ENCODE measurements at places on chromosomes 6 and 20.

GRCh38 chr6:136763255-136763654, 29.0 kb downstream of the MAP3K5 start:
- no peaks in the 10 kb centered on the region for H3K36me3 ChIP-seq
- no peak overlapping the region for H3K27ac ChIP-seq
- H3K27me3 ChIP-seq, result peaks cover 7% of the 10 kb centered on the region
- peaks cover 18% of the 10 kb centered on the region for H3K4me1 ChIP-seq

DNA sequence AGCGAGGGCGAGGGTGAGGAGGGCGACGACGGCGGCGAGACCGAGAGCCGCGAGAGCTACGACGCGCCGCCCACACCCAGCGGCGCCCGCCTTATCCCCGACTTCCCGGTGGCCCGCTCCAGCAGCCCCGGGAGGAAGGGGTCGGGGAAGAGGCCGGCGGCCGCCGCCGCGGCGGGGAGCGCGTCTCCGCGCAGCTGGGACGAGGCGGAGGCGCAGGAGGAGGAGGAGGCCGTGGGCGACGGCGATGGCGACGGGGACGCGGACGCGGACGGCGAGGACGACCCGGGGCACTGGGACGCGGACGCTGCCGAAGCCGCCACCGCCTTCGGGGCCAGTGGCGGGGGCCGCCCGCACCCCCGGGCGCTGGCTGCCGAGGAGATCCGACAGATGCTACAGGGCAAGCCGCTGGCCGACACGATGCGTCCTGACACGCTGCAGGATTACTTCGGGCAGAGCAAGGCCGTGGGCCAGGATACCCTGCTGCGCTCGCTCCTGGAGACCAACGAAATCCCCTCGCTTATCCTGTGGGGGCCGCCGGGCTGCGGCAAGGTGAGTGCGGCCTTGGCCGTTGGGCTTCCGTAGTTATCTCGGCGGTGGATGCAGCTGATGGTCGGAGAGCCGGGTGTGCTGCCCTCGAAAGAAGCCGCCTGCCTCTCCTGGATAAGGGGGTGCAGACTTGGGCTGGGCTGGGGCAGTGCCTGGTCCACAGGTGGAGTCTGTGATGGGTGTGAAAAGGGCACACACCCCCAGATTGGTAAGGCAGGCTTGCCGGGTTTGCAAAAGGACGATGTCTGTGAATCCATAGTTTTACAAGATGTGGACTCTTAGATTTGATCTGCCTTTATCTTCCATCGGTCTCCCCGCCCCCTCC, 938 bp downstream of the WRNIP1 start:
- H3K4me3 ChIP-seq, result peak overlapping the region; percentile 82
- peak overlapping the region; percentile 61 for H3K27ac ChIP-seq

- H3K27me3 ChIP-seq, result peaks cover 18% of the 10 kb centered on the region
- no peak for DNase-seq
- peak overlapping the region; percentile 86 for H3K27ac ChIP-seq
- peaks cover 87% of the 10 kb centered on the region for H3K4me1 ChIP-seq
- H3K4me3 ChIP-seq, result peak overlapping the region; percentile 99
These were observed 712 bp downstream of the RXRB start for GRCh38 chr6:33199687-33200218.

DNA sequence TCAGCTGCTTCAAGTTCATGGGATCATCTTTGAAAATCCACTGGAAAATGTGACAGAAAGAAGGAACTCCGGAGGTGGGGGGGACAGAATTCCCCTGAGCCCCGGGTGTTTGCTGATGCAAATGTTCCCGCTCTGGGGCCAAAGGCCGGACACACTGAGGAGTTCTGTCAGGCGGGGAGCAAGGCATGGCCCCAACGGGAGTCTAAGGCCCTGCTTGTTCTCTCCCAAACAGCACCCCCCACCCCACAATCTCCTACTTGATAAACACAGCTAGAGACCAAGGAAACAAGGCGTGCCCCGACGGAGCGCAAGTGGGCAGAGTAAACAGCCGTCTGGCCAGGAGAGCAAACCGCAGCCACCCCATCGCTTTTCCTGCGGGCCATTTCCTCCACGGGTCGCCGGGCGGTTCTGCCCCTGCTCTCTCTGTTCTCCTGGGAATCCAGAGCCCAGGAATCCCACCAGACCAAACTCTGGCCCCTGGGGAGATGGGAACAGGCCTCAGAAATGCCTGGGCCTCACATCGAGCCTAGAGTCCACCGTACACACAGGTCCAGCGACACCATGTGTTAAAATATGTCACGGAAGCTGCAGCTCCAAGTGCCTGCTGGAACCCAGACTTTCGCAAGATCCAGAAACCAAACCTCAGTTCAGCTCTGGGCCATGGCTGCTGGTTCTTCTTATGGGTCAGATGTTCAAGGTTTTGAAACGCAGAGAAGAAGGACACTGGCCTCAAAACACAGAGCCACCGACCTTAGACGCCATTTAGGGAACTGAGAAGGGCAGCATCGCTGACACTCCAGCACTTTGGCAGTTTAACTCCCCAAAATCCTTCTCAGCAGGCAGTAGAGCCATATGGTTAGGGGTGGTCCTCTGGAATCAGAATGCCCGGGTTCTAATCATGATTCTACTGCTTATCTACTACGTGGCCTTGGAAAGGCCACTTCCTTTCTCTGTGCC, 104.2 kb downstream of the PREX1 start:
- no peak overlapping the region for H3K27ac ChIP-seq
- peaks cover 6% of the 10 kb centered on the region for H3K27me3 ChIP-seq
- peaks cover 15% of the 10 kb centered on the region for H3K36me3 ChIP-seq
- DNase-seq, result peak; percentile 28
- peaks cover 52% of the 10 kb centered on the region for H3K4me1 ChIP-seq

GRCh38 chr20:59352541-59352940, 52.1 kb downstream of the EDN3 start:
- peaks cover 32% of the 10 kb centered on the region for H3K27me3 ChIP-seq
- peaks cover 41% of the 10 kb centered on the region for H3K4me1 ChIP-seq
- DNase-seq, result no peak
- peak overlapping the region; percentile 16 for H3K4me3 ChIP-seq

GRCh38 chr6:167789358-167789757, 37.4 kb upstream of the AFDN start:
- H3K27ac ChIP-seq, result no peak overlapping the region
- no peak overlapping the region for H3K4me3 ChIP-seq
- H3K36me3 ChIP-seq, result no peaks in the 10 kb centered on the region
- DNase-seq, result no peak
- H3K27me3 ChIP-seq, result peaks cover 13% of the 10 kb centered on the region
- H3K4me1 ChIP-seq, result peaks cover 21% of the 10 kb centered on the region

GRCh38 chr6:17469006-17469832, 75.8 kb downstream of the CAP2 start:
- peaks cover 25% of the 10 kb centered on the region for H3K4me1 ChIP-seq
- no peak for DNase-seq
- no peak overlapping the region for H3K4me3 ChIP-seq
- H3K27me3 ChIP-seq, result peaks cover 2% of the 10 kb centered on the region

- H3K27ac ChIP-seq, result no peak overlapping the region
- H3K4me3 ChIP-seq, result no peak overlapping the region
- H3K4me1 ChIP-seq, result no peaks in the 10 kb centered on the region
- no peaks in the 10 kb centered on the region for H3K36me3 ChIP-seq
- no peaks in the 10 kb centered on the region for H3K27me3 ChIP-seq
These were observed 473.1 kb downstream of the KIF16B start for GRCh38 chr20:16100111-16100510.

GRCh38 chr20:1298888-1299511, 29.9 kb downstream of the SDCBP2 start:
- no peak for DNase-seq
- H3K36me3 ChIP-seq, result no peaks in the 10 kb centered on the region
- peaks cover 15% of the 10 kb centered on the region for H3K27me3 ChIP-seq
- H3K4me3 ChIP-seq, result no peak overlapping the region
- H3K27ac ChIP-seq, result peak overlapping the region; percentile 79

DNA sequence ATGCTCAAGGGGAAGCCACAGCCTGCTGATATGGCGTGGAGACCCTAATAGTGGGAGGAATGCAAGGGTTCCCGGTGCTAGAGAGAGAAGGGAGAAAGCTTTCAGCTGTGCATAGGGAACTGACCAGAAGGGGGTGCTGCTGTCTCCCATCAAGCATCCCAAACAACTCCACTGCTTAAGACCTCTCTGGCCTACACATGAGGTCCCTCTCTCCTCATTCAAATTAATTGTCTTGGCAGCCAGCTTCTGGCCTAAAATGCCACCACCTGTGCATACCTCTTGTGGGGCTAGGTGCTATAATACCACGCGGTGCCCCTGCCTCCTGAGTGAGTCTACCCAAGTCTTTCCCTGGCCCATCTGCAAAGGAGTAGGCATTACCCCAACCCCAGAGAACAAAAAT, 14.5 kb downstream of the ADISSP start:
- H3K4me1 ChIP-seq, result peaks cover 4% of the 10 kb centered on the region
- H3K36me3 ChIP-seq, result peaks cover 18% of the 10 kb centered on the region
- peaks cover 42% of the 10 kb centered on the region for H3K27me3 ChIP-seq
- H3K4me3 ChIP-seq, result no peak overlapping the region

- H3K4me3 ChIP-seq, result no peak overlapping the region
- no peak for DNase-seq
- H3K4me1 ChIP-seq, result no peaks in the 10 kb centered on the region
These were observed 124.4 kb downstream of the CDK19 start for GRCh38 chr6:110690916-110691315.

GRCh38 chr20:50029697-50030461, 47.1 kb downstream of the SNAI1 start:
- no peak for DNase-seq
- no peaks in the 10 kb centered on the region for H3K27me3 ChIP-seq

GRCh38 chr6:125050663-125051318, 88.6 kb downstream of the RNF217 start:
- DNase-seq, result peak; percentile 2
- peaks cover 14% of the 10 kb centered on the region for H3K36me3 ChIP-seq
- no peaks in the 10 kb centered on the region for H3K27me3 ChIP-seq
- peak overlapping the region; percentile 65 for H3K4me3 ChIP-seq
- H3K4me1 ChIP-seq, result peaks cover 70% of the 10 kb centered on the region

- H3K27me3 ChIP-seq, result no peaks in the 10 kb centered on the region
- H3K27ac ChIP-seq, result peak overlapping the region; percentile 37
- H3K36me3 ChIP-seq, result peaks cover 30% of the 10 kb centered on the region
- peaks cover 43% of the 10 kb centered on the region for H3K4me1 ChIP-seq
- no peak overlapping the region for H3K4me3 ChIP-seq
- DNase-seq, result no peak
These were observed 189.3 kb downstream of the TSHZ2 start for GRCh38 chr20:53161473-53161872.

DNA sequence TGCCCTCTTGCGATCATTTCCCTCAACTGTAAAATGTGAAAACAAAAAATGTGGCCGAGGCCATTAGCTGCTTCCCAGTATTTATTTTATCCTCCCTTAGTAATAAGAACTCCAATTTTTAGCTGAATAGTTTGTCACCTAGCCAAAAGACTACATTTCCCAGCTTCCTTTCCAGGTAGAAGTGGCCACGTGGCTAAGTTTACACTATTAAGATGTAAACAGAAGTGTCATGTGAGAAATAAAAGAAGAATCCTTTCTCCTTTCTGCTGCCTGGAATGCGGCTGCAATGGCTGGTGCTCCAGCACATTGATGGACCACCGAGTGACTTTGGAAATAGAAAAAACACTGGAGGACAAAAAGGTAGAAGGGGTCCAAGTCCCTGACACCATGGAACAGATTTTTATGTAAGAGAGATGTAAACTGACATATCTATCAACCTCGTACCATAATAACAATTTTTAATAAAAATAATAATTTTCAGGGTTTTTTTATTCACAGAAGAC, 268.8 kb downstream of the PKHD1 start:
- peaks cover 28% of the 10 kb centered on the region for H3K4me1 ChIP-seq
- no peaks in the 10 kb centered on the region for H3K36me3 ChIP-seq
- H3K27me3 ChIP-seq, result peaks cover 4% of the 10 kb centered on the region
- no peak for DNase-seq
- H3K4me3 ChIP-seq, result no peak overlapping the region
- no peak overlapping the region for H3K27ac ChIP-seq

DNA sequence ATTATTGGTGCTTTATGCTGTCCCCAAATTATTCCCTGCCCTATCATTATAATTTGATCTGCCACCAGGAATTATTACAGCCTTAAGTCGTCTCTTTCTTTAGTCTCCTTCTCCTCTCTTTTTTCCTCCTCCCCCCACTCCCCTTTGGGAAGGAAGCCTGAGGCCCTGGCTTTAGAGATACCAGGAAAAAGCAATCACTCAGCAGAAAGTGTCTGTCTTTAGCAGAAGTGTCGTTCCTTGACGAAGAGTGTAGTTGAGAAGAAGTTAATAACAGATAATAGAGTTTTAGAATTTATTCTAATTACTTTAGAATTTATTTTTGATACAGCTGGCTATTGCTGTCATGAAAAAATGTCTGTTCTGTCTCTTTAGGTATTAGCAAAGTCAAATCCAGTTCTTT, 16.5 kb downstream of the LIN28B start:
- peaks cover 53% of the 10 kb centered on the region for H3K36me3 ChIP-seq
- DNase-seq, result no peak
- peak overlapping the region; percentile 99 for H3K27ac ChIP-seq
- no peaks in the 10 kb centered on the region for H3K27me3 ChIP-seq
- peak overlapping the region; percentile 49 for H3K4me3 ChIP-seq

DNA sequence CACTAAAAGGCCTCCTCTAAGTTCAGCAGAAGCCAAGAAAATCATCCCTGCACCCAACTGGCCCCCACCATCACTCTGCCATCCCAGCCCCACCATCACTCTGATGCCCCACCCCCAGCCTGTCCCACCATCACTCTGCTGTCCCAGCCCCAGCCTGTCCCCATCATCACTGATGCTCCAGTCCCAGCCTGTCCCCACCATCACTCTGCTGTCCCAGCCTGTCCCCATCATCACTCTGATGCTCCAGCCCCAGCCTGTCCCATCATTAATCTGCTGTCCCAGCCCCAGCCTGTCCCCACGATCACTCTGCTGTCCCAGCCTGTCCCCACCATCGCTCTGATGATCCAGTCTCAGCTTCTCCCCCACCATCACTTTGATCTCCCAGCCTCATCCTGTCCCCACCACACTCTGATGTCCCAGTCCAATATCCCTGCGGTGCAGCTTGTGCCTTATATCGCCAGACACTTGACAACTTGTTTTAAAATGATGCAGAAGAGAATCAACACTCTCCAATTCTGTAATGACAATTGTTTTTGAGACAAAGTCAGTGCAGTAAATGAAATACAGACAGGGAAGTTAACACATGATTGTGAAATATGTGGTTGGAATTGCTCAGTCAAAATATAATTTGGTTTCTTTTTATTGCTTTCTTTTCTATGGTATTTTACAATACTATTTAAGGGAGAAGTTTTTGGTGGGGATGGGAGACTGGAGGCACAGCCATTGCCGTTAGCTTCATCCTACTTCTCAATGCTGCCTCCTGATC, 100.8 kb downstream of the TNFAIP3 start:
- H3K27me3 ChIP-seq, result peaks cover 6% of the 10 kb centered on the region
- H3K4me1 ChIP-seq, result peaks cover 18% of the 10 kb centered on the region
- no peak overlapping the region for H3K27ac ChIP-seq
- H3K4me3 ChIP-seq, result no peak overlapping the region
- H3K36me3 ChIP-seq, result no peaks in the 10 kb centered on the region
- no peak for DNase-seq

- H3K4me1 ChIP-seq, result peaks cover 4% of the 10 kb centered on the region
- peaks cover 4% of the 10 kb centered on the region for H3K36me3 ChIP-seq
- no peak overlapping the region for H3K27ac ChIP-seq
- no peak overlapping the region for H3K4me3 ChIP-seq
These were observed 17.5 kb downstream of the MPC1 start for GRCh38 chr6:166365221-166365620.
